ENCODE measurements at places on chromosomes 2 and 18.

- DNase-seq: no peak
Observed at GRCh38 chr2:3589086-3589485, 5.8 kb upstream of the COLEC11 start.

GRCh38 chr2:156663757-156664409, 227.7 kb downstream of the GPD2 start:
- DNase-seq: no peak

DNA sequence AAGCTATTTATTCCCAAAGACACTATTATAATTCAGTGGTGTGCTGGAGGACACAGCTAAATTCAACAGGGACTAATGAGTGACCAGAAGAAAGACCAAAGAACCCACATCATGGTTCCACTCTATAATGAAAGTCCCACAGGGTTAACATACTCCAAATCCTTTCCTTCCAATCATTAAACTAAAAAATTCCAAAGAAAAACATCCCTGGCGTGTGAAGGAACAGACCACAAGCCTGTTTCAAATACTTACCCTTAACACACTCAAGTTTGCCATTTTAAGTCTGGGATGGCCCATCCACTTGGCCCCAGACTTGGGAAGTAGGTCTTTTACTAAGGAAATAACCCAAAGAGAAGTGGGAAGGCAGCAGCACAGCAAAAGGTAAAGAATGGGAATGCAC, 150.1 kb upstream of the CCDC150 start:
- no peak for DNase-seq

DNA sequence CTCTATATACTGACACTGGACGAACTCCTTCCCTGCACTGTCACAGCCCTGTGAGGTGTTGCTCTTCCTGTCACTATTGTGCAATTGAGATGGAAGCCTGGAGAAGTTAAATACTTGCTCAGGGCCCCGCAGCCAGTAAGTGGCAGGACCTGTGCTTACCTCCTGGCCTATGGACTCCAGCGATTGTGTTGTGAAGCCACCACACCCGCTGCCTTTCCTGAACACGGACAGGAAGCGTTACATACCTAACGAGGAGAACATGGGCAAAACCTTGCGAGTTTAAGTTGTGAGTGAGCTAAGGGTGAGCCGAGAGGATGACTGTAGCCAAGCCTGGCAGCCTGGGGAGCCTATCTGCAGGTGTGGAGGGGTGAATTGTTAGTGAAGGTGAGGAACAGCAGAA, 26.1 kb downstream of the RAB31 start:
- no peak for DNase-seq

DNA sequence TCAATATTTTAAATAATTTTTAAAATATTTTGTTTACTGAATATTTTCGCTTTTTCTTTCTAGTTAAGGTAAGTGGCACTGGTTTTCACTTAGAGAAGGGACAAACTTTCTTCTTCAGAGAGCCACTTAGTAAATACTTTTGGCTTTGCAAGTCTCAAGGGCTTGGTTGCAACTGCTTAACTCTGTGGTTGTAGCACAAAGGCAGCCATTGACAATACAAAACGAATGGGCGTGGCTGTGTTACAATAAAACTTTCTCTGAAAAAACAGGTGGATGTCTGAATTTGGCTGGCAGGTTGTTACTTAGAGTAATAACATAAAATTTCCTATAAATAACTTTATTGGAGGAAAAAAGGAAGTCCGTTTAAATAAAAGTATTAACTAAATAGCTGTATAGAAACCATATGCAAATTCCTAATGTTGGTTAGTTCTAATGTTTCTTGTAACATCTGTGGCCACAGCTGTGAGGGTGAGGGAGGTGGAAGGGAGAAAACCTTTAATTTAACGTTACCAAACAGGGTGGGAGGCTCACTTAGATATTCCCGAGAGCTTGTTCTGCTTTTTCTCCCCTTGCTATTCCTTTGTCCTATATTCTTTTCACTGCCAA, 62.4 kb upstream of the TNP1 start:
- DNase-seq: no peak

GRCh38 chr2:191041418-191042161, 27.6 kb upstream of the STAT1 start:
- no peak for DNase-seq

- DNase-seq: no peak
Observed at GRCh38 chr2:168599738-168600137, 143.7 kb downstream of the CERS6 start.

- DNase-seq: no peak
Observed at GRCh38 chr2:16169381-16169960, 229.1 kb downstream of the MYCN start.

DNA sequence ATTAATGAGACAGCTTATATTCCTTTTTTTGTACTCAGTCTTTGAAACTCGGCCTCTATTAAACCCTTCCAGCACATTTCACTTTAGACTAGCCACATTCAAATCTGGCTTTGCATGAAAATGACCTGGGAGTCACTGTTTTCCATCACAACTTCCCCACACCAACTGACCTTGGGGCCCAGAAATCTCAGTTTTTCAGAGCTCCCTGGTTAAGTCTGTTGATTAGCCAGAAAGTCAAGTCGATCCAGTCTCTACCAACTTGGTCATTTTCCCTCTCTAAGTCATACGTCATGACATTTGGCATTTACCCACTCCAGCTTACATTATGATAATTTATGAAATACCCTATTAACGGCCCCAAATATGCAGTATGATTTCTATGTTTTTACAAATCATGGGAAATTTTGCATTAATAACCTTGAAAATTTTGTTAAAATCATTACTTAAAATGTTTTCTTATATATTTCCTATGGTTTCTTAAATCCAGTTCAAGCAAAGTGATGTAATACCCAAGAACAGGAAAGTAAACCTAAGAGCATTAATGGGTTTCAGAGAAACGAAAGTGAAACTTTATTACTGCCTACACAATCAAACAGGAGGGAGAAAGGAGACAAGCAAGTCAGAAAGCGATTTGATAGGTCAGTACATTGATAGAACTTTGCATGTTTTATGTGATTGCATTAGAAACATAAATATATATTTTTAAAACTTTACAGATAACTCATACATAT, 77.1 kb downstream of the SPATS2L start:
- no peak for DNase-seq

Data from left renal pelvis (tissue), 4 donors.